ENCODE measurements at places on chromosomes 4 and X.

DNA sequence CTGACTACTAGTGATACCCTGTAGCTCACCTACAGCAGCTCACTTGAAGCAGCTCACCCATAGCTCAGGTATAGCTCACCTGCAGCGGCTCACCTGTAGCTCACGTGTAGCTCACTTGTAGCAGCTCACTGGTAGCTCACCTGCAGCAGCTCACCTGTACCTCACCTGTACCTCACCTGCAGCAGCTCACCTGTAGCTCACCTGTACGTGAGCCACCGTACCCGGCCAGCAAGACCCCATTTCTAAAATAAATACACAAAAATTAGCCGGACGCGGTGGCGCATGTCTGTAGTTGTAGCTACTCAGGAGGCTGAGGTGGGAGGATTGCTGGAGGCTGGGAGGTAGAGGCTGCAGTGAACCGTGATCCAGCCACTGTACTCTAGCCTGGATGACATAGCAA is 30.6 kb downstream of the SHOX start:
- no peak for DNase-seq

- no peak for DNase-seq
These were observed 350.0 kb downstream of the GALNTL6 start for GRCh38 chr4:172163215-172163614.

GRCh38 chr4:141870152-141870551 is 233.8 kb downstream of the IL15 start:
- no peak for DNase-seq

GRCh38 chr4:123871341-123871740 is 474.7 kb downstream of the SPRY1 start:
- DNase-seq = no peak

GRCh38 chr4:26255989-26256388 is 64.8 kb upstream of the RBPJ start:
- no peak for DNase-seq

GRCh38 chr4:122658818-122659295 is 38.0 kb upstream of the IL21 start:
- no peak for DNase-seq

GRCh38 chr4:152479428-152480026 is 56.4 kb downstream of the FBXW7 start:
- no peak for DNase-seq

- DNase-seq = no peak
These were observed 7.7 kb upstream of the GABRE start for GRCh38 chrX:151982222-151982621.

- DNase-seq = no peak
These were observed 35.8 kb downstream of the YIPF6 start for GRCh38 chrX:68534691-68535090.

DNA sequence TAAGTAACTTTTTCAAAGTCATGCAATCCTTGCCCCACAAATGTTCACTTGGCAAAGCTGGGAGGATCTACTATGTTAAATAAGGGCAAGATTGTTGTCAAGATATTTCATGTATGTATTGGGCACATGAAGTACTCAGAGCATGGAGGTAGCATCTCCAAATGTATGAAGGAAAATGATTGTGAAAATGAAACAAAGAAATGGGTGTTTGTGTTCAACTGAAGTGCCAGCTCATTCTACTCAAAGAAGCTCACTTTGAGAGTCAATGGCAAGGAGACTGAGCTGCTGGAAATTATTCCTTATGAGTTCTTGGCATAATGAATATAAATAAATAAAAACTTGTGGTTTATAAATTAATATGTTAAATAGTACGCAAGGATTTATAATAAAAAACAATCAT is 124.5 kb upstream of the ARSJ start:
- no peak for DNase-seq

GRCh38 chr4:127832585-127832984 is 48.1 kb upstream of the PLK4 start:
- DNase-seq = no peak

GRCh38 chr4:5463936-5464650 is 244.3 kb downstream of the EVC2 start:
- DNase-seq = no peak

All from stimulated activated CD8-positive, alpha-beta memory T cell treated with anti-CD3 and anti-CD28 coated beads, Interleukin-2, amount 100 ng/mL, for 48 hours (primary cell).